Mesothelial cell of epicardium (in vitro differentiated cells): ENCODE measurements at places on chromosomes 4 and X. TPM values are rescaled to one million over a fixed set of nuclear protein-coding genes. Genes with fewer than 3 reads are reported as not detected.

The SPANXD gene
- total RNA-seq, result 0.36 to 0.82 TPM (median 0.58 TPM) in 3 replicates

The OTOP1 gene
- total RNA-seq, result not detected in 3 replicates

The FGD1 gene
- 38.4 to 39.9 TPM (median 39.1 TPM) in 3 replicates for total RNA-seq

The MYOZ2 gene
- 0.14 to 0.16 TPM (median 0.16 TPM) in 3 replicates for total RNA-seq

The TRO gene
- total RNA-seq, result 174 to 180 TPM (median 177 TPM) in 3 replicates

The PLAC8 gene
- total RNA-seq, result 0.50 to 1.6 TPM (median 1.2 TPM) in 3 replicates

The DUSP21 gene
- total RNA-seq, result not detected in 3 replicates

The PNMA5 gene
- not detected in 3 replicates for total RNA-seq

The MSX1 gene
- 44.9 to 50.3 TPM (median 46.0 TPM) in 3 replicates for total RNA-seq

The SH2D1A gene
- total RNA-seq, result not detected in 3 replicates

The SPATA4 gene
- 0.20 to 0.74 TPM (median 0.40 TPM) in 3 replicates for total RNA-seq

The NDP gene
- total RNA-seq, result 0.29 to 0.66 TPM (median 0.45 TPM) in 3 replicates

The CTAG1B gene
- total RNA-seq, result not detected in 3 replicates

The ZNF732 gene
- 1.6 to 2.7 TPM (median 2.0 TPM) in 3 replicates for total RNA-seq

The PAGE5 gene
- not detected in 3 replicates for total RNA-seq

The ARHGAP36 gene
- not detected in 3 replicates for total RNA-seq

The GAGE10 gene
- not detected in 3 replicates for total RNA-seq

The SOWAHD gene
- total RNA-seq, result 0.38 TPM in 2 of 3 replicates, not detected in the other

The LEF1 gene
- total RNA-seq, result 72.4 to 76.8 TPM (median 76.6 TPM) in 3 replicates

The RIPPLY1 gene
- not detected in 3 replicates for total RNA-seq

The RBM46 gene
- total RNA-seq, result 0.33 to 0.43 TPM (median 0.36 TPM) in 3 replicates

The RNF128 gene
- total RNA-seq, result 0.43 to 0.86 TPM (median 0.58 TPM) in 3 replicates

- DNase-seq, result no peak
These were observed 168.3 kb upstream of the FAT1 start for GRCh38 chr4:186891859-186892486.

DNA sequence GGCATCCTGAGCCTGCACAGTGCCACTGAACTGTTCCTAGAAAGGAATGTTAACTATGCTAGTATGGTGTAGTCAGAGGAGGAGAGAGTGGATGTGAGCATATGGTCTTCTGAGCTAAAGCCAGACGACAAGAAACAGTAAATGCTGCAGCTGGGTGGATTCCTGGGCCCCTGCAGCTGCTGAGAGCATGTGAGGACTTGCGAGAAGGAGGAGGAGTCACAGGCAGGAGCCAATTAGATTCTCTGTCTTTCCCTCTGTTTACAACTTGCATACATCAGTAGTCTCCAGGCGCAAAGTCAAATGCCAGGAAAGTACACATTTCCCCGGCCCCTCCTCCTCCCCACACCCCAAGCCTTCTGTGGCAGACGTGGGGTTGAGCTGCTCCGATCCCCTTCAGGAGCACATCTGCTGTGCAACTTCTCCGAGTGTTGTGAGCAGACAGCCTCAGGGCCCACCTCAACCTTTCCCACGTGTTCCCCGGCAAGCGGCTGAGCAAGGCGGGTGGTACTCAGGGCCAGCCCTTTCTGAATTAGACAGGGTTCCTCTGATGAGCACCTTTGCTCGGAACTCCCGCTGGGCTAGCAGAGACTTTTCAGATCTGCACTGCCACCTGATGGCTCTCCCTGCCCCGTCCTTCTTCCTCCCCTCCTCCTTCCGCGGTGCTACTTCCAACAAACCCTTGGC is 108.7 kb upstream of the ATP6AP2 start:
- no peak for DNase-seq

GRCh38 chr4:94342694-94343093 is at the start of gene HPGDS:
HPGDS (minus strand) TSS chr4:94342836; CDS start chr4:94334629, 8,207 bp downstream.
- DNase-seq, result no peak

DNA sequence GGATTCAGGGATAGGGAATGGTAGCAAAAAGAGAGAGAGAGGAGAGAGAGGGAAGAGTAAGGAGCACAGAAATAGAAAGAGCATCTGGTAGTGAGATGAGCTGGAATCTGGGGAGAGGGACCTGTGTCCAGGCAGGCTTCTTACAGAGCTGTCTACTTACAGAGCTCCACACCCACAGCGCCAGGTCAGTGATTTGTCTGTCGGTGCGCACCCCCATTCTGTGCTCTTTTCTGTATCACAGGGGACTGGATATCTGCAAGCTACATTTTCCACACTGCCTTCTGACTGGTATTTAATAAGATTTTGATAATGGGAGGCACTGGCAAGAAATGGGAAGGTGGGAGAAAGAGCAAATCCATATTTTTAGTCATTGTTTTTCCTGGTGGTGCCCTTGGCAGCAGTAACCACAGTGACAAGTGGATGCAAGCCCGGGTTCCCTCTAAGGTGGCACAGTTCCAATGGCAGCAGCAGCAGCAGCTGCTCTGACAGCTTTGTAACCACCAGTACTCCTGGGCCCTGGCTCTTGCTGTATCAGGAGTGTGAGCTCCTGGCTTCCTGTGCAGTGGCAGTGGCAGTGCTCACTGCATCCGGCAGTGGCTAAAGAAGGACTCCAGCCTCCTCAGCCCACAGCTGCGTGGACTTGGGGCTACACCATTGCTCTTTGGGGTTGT is 300.5 kb downstream of the TRIML1 start:
- DNase-seq, result no peak

- DNase-seq, result no peak
These were observed 257.7 kb downstream of the OPHN1 start for GRCh38 chrX:68175562-68175961.

DNA sequence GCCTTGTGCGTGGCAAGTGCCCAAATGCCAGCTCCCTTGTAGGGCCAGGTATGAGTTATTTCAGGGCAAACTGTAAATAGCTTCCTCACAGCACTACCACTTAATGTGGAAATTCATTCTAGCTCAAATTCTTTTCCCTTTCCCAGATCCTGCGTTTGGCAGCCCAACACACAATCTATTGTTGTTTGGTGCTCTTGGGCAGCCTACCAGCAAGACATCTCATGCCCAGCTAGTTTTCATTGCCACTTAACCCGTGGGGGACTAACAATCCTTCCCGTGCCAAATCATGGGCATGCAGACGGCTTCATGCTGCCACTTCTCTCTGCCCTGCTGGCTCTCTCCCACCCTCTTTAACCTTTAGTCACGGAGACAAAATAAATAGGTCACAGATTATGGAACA is 454.2 kb downstream of the GRIA2 start:
- no peak for DNase-seq

DNA sequence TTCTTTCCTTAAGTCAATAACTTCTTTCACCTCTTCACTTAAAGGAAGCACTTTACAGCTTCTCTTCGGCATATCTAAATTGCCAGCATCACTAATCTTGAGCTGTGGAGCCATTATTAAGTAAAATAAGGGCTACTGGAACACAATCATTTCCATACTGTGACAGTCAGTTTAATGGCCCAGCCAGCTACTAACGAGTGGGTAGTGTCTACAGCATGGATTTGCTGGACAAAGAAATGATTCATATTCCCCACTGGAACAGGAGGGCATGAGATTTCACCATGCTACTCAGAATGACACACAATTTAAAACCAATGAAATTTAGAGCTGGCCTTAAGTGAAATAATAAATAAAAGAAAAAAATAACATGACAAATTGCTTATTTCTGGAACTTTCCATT is 72.1 kb downstream of the DDIT4L start:
- DNase-seq, result no peak

DNA sequence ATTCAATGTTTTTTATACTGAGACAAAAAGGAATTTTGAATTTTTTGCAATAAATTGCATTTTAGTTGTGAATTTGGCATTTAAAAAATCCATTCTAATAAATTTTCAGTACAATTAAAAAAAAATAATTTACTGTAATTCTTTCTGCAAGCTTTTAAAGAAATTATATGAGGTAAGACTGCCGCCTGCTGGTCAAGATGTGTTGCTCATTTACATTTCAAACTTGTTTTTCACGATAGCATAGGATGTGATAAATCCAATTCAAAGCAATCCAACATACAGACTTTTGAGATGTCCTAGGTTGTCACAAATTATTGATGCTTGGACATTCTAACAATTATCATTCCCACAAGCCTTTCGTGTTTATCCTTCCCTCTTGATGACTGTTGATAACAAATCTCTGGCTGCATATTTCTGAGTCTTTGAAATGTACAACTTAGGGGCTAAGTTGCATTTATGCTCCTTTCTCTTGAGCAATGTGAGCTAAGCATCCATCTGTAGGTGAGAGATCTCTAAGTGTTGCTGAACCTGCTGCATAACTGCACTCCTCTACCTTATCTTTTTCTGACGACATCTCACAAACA is 21.7 kb upstream of the MFAP3L start:
- no peak for DNase-seq

GRCh38 chrX:50920132-50920531 is 9.6 kb downstream of the BMP15 start:
- DNase-seq, result no peak

GRCh38 chr4:143357161-143357845 is 20.6 kb downstream of the GAB1 start:
- no peak for DNase-seq

DNA sequence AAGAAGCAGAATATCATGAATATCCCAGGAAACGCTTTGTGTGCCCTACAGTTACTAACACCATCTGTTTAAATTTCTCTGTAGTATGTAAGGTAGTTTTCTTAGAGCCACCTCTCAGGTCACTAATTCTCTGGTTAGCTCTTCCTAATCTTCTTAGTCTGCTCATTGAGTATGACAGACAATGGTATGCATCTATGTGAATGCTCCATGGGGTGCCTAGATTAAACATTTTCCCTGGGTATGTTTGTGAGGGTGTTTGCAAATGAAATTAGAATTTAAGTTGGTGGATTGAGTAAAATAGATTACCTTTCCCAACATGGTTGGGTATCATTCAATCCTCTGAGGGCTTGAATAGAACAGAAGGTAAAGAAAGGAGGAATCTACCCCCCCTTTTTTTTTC is 233.0 kb downstream of the PCDH18 start:
- DNase-seq, result no peak

- no peak for DNase-seq
These were observed 172.8 kb downstream of the SHROOM3 start for GRCh38 chr4:76607846-76608245.

- DNase-seq, result no peak
These were observed 240.3 kb upstream of the ANXA3 start for GRCh38 chr4:78311306-78311705.

GRCh38 chr4:151792995-151793394 is 32.2 kb upstream of the GATB start:
- DNase-seq, result no peak

- DNase-seq, result no peak
These were observed 175.7 kb downstream of the DHX15 start for GRCh38 chr4:24408640-24409039.

DNA sequence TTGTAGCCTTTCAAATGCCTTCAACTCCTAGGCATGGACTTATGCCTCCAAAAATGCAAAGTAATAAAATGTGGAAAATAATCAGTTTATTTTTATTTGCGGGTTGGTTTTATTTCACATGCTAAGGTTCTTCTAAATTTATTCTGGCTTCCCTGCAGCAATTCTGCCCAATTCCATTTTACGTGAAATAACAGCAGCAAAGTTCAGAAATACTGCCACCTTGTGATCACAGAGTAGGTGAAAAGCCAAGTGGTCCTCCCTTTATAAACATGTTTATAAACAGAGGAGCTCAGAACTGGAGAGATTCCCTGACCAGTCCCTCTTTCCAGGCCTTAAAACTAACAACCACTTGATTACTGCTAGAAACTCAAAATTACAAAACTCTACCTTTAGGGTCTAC is 14.7 kb upstream of the DCHS2 start:
- no peak for DNase-seq

GRCh38 chr4:73978886-73979285 is 2.9 kb downstream of the PF4 start:
- no peak for DNase-seq

DNA sequence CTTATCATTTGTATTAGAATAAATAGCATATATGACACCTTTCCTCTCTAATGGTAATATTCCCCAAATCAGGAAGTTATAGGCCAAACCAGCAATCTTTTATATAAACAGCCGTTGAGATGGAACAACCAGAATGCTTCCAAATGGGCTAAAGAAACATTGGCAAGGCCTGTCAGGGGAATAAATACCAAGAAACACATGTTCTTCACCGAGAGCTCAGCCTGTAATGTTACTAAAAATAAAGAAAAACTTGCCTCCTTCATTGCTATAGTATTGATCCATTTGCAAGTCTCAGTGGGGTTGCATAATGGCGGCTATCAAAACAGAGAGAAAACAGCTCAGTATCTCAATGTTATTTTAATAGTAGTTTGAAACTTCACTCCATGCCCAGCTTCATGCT is 104.9 kb downstream of the FAM13A start:
- DNase-seq, result no peak

DNA sequence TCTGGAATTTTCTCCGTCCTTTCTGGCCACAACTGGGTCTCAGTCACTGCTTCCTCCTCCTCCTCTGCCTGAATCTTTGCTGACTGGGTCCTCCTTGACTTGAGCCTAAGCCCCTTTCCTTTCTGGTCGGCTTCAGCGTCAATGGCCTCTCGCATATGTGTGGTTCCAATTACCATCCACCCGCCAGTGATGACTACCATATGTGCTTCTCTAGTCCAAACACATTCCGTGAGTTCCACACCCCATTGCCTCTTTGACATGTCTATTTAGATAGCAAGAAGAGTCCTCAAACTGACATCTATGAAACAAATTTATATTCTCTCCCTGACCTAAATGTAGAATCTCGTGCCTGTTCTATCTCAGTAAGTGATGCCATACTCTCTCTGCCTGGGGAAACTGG is 19.8 kb downstream of the MXRA5 start:
- DNase-seq, result no peak

DNA sequence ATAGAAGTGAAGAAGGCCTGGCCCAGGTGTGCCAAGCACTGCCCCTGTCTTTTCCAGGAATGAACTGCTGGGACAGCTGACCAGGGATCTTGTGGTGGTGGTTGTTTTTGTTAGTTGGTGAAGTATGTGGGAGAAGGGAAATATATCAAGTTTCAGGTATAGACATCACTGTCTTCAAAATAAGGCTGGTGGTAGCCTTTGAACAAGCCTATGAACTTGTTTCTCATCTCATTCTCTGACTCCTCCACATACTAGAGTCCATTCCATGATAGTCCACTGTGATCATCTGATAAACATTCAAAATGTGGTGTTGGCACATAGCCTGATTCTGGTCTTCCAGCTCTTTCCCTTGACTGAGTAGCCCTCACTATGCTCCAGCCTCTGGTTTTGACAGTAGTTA is 303.7 kb downstream of the CAMK2D start:
- DNase-seq, result no peak
